ENCODE measurements at places on chromosomes 12 and 14. TPM values are rescaled to one million over a fixed set of nuclear protein-coding genes. Genes with fewer than 3 reads are reported as not detected.

HHIPL1 gene
- total RNA-seq: 1.2 TPM

- H3K4me1 ChIP-seq: peaks cover 35% of the 10 kb centered on the region
- no peak overlapping the region for H3K4me3 ChIP-seq
- H3K36me3 ChIP-seq: no peaks in the 10 kb centered on the region
- DNase-seq: no peak
- peak overlapping the region; percentile 58 for H3K27ac ChIP-seq
Measured at GRCh38 chr12:93857991-93858447, 180.8 kb downstream of the CRADD start.

PTGER2 gene
- 0.60 TPM for total RNA-seq

PLA2G1B gene
- total RNA-seq: not detected

DNA sequence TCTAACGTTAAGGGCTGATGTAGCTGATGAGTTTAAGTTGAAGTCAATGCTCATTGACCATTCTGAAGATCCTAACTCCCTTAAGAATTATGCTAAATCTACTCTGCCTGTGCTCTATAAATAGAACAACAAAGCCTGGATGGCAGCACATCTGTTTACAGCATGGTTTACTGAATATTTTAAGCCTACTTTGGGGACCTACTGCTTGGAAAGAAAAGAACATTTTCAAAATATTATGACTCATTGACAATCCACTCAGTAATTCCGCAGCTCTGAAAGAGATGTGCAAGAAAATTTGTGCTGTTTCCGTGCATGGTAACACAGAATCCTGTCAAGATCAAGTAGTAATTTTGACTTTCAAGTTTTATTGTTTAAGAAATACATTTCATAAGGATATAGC lies 35.0 kb upstream of the NAV3 start:
- no peaks in the 10 kb centered on the region for H3K4me1 ChIP-seq
- no peaks in the 10 kb centered on the region for H3K27me3 ChIP-seq
- no peaks in the 10 kb centered on the region for H3K36me3 ChIP-seq
- no peak overlapping the region for H3K27ac ChIP-seq
- no peak for DNase-seq
- H3K4me3 ChIP-seq: no peak overlapping the region

GRCh38 chr12:50888666-50889065 lies 45.9 kb downstream of the TMPRSS12 start:
- DNase-seq: no peak
- H3K27me3 ChIP-seq: no peaks in the 10 kb centered on the region
- H3K27ac ChIP-seq: no peak overlapping the region
- no peaks in the 10 kb centered on the region for H3K36me3 ChIP-seq
- H3K4me1 ChIP-seq: no peaks in the 10 kb centered on the region

DNA sequence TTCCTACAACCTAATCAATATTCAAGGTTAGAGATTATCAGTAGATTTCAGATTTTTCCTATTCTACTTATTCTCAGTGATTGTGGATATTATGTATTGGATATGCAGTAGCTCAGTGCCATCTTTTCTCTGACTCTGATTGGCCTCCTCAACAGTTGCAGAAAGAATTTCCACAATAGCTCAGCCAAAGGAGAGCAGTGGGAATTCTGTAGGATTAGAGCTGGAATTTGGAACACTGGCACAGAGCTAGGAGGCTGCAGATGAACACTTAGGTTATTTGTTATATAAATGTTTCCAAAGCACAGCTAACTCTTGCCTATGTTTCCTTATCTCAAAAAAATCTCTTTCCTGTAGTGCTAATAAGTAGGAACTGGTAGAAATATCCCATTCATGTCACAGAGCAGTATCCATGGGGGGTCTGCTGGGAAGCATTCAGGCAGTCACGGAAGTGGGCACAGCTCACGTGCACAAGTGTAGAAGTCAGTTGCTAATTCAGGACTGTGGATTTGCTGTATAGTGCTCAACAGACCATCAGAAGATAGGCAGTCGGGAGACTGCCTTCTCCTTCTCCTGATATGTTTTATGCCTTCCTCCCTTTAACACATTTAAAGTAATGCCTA lies 116.2 kb upstream of the TMEM260 start:
- H3K4me1 ChIP-seq: no peaks in the 10 kb centered on the region
- peaks cover 38% of the 10 kb centered on the region for H3K27me3 ChIP-seq
- no peak for DNase-seq
- no peak overlapping the region for H3K4me3 ChIP-seq
- H3K27ac ChIP-seq: no peak overlapping the region

ETV6 gene
- total RNA-seq: 16.9 TPM

SLCO1A2 gene
- not detected for total RNA-seq

HOXC6 gene
- not detected for total RNA-seq

DNA sequence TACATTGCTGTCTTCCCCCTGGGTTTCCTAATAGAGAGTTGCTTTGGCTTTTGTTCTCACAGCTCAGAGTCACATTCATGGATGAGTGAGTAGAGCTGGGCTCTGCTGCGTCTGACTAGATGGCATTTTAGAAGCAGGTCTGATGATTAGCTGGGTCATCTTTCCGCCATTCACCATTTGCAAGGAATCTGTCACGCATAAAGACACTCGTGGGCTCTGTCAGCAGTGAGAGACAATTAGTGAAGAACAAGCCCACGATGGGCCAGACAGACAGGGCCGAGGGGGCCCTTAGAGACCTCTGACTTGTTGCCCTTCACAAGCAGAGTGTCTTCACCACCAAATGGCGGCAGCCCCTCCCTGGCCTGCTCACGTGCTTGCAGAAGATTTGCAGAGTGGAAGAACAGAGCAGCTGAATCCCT lies 175.0 kb downstream of the CRADD start:
- peaks cover 5% of the 10 kb centered on the region for H3K36me3 ChIP-seq
- peaks cover 37% of the 10 kb centered on the region for H3K4me1 ChIP-seq
- no peak overlapping the region for H3K27ac ChIP-seq
- no peaks in the 10 kb centered on the region for H3K27me3 ChIP-seq

- H3K4me1 ChIP-seq: no peaks in the 10 kb centered on the region
- no peaks in the 10 kb centered on the region for H3K27me3 ChIP-seq
- H3K36me3 ChIP-seq: peaks cover 61% of the 10 kb centered on the region
- H3K4me3 ChIP-seq: no peak overlapping the region
- H3K27ac ChIP-seq: no peak overlapping the region
- DNase-seq: no peak
Measured at GRCh38 chr12:31393004-31393550, 67.1 kb upstream of the SINHCAF start.

GRCh38 chr12:94699801-94700200 lies 49.4 kb upstream of the TMCC3 start:
- DNase-seq: no peak
- H3K36me3 ChIP-seq: no peaks in the 10 kb centered on the region
- H3K4me3 ChIP-seq: no peak overlapping the region

KSR2 gene
- total RNA-seq: not detected

DNA sequence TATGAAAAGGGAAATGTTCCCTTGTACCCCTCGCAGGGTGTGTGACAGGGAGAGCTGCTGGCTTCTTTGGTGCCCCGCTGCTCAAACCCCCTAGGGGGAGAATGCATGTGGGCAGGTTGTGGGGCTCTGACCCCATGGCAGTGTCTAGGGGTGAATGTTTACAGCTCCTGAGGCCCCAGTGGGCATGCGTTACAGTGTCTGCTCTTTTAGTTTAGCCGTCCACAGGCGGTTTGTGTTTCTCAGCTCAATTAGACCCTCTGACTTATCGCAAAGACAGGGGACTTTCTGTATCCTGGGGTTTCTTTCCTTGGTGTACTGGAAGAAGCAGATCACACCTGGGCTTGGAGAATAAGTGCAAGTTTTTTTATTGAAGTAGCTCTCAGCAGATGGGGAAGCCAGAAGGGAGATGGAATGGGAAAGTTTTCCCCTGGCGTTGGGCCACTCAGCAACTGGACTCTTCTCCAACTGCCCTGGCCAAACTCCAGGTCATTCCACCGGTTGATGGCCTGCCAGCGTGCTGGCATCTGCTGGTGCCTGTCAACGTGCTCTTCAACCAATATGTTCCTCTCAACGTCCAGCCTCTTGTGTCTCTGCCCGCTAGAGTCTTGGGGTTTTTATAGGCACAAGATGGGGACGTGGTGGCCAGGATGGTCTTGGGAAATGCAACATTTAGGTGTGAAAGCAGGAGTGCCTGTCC lies 720.9 kb downstream of the FSCB start:
- no peaks in the 10 kb centered on the region for H3K4me1 ChIP-seq
- H3K4me3 ChIP-seq: no peak overlapping the region
- H3K36me3 ChIP-seq: no peaks in the 10 kb centered on the region
- DNase-seq: peak; percentile 13

ASB2 gene
- 251 TPM for total RNA-seq

GRCh38 chr14:64845878-64846277 lies 33.8 kb downstream of the SPTB start:
- H3K36me3 ChIP-seq: no peaks in the 10 kb centered on the region
- no peak for DNase-seq
- peaks cover 33% of the 10 kb centered on the region for H3K27me3 ChIP-seq
- peaks cover 54% of the 10 kb centered on the region for H3K4me1 ChIP-seq
- H3K4me3 ChIP-seq: no peak overlapping the region

GRCh38 chr12:122125452-122126341 lies 47.1 kb downstream of the MLXIP start:
- H3K4me1 ChIP-seq: peaks cover 67% of the 10 kb centered on the region
- H3K27me3 ChIP-seq: no peaks in the 10 kb centered on the region
- DNase-seq: no peak

- no peaks in the 10 kb centered on the region for H3K36me3 ChIP-seq
- no peak overlapping the region for H3K27ac ChIP-seq
- no peak overlapping the region for H3K4me3 ChIP-seq
- no peaks in the 10 kb centered on the region for H3K4me1 ChIP-seq
- H3K27me3 ChIP-seq: no peaks in the 10 kb centered on the region
Measured at GRCh38 chr12:44015333-44015941, 179.6 kb downstream of the TMEM117 start.

POLE2 gene
- 0.69 TPM for total RNA-seq

TAS2R30 gene
- total RNA-seq: 0.44 TPM

DNA sequence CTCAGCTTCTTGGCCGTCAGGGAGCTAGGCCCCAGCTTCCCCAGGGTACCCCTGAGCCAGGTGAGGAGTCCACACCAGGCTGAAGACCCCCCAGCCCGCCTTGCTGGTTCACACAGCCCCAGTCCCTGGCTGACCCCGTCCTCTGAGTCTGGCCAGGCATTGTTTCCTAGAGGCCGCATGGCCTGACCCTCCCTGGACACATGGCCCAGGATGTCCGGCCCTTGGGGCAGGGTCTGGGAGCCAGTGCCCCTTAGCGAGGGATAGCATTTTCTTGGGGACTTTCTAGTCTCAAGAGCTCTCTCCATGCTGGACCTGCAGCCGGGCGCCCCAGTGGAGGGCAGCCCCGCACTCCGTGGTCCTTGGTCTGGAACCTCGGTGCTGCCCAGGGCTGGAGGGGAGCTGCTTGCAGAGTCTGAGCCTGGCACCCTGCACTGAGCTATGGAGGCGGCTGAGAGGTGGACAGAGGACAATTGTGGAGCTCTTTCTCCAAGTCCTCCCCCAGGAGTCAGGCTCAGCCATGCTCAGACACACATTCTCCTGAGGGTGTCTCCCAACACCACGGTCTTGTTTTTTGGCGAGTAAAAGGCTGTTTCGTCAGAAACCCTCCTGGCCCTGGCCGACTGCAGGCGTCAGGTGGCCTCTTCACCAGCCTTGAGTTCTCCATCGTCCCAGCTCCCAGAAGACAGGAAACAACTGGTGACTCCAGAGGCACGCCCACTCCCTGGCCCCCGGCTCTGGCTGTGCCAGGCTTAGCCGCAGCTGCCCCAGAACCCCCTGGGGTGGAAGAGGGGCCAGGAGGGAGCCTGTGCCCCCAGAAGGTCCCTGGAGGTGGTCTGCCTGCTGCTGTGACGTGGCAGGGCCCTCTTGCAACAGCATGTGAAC lies 17.6 kb upstream of the CRIP2 start:
- no peak overlapping the region for H3K4me3 ChIP-seq
- no peak for DNase-seq
- peaks cover 8% of the 10 kb centered on the region for H3K4me1 ChIP-seq
- H3K27me3 ChIP-seq: no peaks in the 10 kb centered on the region

PMEL gene
- 0.16 TPM for total RNA-seq

DNA sequence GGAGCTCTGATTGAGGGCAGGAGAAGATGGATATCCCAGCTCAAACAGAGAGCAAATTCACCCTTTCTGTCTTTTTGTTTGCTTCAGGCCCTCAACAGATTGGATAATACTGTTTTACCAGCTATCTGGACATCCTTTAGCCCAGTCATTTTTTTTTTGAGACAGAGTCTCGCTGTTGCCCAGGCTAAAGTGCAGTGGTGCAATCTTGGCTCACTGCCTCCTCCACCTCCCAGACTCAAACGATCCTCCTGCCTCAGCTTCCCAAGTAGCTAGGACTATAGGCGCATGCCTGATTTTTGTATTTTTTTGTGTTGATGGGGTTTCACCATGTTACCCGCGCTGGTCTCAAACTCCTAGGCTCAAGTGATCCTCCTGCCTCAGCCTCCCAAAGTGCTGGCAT lies 40.8 kb downstream of the ARF6 start:
- H3K27me3 ChIP-seq: no peaks in the 10 kb centered on the region
- H3K4me1 ChIP-seq: no peaks in the 10 kb centered on the region
- H3K36me3 ChIP-seq: no peaks in the 10 kb centered on the region

DNA sequence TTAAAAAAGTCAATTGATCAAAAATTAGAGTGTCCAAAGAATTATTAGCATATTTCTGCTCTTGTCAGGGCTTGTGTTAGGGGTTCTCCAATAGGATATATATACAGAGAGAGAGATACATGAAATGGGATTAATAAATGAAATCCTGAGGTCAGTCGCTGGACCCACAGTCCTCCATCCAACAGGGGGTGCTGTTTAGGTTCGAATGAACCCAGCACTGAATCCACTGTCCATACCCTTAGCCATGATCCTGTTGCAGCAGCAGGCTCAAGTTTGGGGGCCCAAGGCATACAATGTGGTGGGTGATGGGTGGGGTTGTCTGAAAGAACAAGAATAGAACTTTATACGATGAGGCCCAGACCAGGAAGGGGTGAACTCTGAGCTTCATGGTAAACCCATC lies 780 bp upstream of the MYO1H start:
- no peaks in the 10 kb centered on the region for H3K36me3 ChIP-seq
- DNase-seq: no peak
- no peaks in the 10 kb centered on the region for H3K4me1 ChIP-seq
- peaks cover 10% of the 10 kb centered on the region for H3K27me3 ChIP-seq

- H3K36me3 ChIP-seq: no peaks in the 10 kb centered on the region
- no peak overlapping the region for H3K27ac ChIP-seq
- no peaks in the 10 kb centered on the region for H3K4me1 ChIP-seq
- DNase-seq: no peak
Measured at GRCh38 chr14:101207897-101208296, 304.4 kb upstream of the RTL1 start.

- no peak for DNase-seq
- peaks cover 21% of the 10 kb centered on the region for H3K4me1 ChIP-seq
- no peaks in the 10 kb centered on the region for H3K27me3 ChIP-seq
- H3K4me3 ChIP-seq: no peak overlapping the region
Measured at GRCh38 chr12:105481392-105482300, 151.2 kb downstream of the C12orf75 start.
